ENCODE measurements at places on chromosomes 6 and 20. TPM values are rescaled to one million over a fixed set of nuclear protein-coding genes. Genes with fewer than 3 reads are reported as not detected.

DNA sequence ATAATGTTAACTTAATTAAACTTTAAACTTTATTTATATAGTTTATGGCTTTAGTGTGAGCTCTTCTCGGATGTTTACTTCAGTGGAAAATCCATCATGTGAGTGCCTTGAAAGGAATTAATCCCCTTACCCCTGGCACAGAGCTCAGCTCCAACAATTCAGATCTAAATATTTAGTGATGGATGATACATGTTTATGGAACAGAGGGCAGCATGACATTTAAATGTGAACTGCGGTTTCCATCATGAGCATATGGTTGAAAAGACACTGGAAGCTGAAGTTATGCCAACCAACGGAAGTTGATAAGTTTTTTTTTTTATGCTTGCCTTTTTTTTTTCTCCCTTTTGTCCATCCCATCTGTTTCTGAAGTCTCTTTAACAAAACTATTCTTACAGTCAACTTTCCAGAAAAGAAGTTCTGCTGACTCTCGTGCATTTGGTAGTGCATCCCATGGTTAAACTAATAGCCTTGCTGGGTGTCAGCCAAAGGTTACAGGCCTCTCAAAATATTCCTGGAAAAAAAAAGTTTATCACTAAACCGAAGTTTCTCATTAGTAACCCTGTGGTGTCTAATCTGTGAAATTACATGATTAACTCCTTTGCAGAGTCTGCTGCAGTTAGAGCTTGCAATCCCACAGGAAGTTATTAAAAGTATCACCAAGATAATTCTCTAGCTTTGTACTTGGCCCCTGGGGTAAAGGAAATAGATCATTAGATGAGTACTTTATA is 243.9 kb upstream of the TCF21 start:
- no peak for DNase-seq

DNA sequence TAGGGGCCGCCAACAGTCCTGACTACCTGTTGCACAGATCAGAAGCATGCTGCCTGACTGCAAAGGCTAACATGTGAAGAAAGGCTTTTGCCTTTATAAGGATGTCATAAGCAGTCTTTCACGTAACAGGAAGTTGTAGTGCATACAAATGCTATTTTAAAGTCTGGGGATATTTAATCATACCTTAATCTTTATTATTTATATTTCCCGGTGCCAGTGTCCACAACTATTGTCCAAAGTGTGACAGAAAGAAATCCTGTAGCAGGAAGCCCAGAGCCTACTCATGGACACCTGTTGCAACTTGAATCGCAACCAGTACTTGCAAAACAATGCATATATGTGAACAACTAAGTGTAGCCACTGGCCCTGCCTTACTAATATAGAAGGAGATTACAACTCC is 235.8 kb downstream of the ALDH8A1 start:
- no peak for DNase-seq

DNA sequence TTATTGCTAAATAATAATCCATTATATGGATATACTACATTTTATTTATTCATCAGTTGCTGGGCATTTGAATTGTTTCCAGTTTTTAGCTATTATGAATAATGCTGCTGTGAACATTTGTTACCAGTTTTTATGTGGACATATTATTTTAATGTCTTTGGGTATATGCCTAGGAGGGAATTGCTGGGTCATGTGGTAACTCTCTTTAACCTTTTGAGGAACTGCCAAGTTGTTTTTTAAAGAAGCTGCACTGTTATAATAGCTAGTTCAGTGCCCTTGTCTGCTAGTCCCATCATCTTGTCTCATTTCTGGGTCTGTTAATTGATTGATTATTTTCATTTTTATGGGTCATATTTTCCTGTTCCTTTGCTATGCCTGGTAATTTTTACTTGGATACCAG is 56.3 kb downstream of the FOXO3 start:
- no peak for DNase-seq

DNA sequence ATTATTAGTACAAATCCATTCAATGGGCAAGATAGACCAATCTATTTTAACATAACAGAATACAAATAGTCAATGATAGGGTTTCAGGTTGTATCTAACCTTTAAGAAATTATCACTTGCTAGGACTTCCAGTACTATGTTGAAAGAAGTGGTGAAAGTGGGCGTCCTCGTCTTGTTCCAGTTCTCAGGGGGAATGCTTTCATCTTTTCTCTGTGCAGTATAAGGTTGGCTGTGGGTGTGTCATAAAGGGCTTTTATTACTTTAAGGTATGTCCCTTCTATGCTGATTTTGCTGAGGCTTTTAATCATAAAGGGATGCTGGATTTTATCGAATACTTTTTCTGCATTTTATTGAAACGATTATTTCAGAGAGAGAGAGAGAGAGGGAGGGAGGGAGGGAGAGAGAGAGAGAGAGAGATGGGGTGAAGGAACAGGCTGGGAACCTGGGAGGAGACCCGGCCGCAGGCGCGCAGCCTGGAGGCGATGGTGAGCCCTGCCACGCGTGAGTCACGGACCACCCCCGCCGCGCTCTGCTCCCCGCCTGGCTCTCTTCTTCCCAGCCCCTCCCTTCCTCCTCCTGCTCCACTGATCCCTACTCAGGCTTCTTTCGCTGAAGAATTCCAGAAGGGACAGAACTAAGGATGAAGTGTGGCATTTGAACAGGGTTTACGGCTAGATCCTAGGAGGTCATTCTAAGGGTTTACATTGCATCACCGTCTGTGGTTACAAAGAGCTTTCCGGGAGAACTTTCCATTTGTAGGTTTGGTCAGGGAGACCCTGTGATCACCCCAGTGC is 45.5 kb upstream of the HLA-E start:
- no peak for DNase-seq

DNA sequence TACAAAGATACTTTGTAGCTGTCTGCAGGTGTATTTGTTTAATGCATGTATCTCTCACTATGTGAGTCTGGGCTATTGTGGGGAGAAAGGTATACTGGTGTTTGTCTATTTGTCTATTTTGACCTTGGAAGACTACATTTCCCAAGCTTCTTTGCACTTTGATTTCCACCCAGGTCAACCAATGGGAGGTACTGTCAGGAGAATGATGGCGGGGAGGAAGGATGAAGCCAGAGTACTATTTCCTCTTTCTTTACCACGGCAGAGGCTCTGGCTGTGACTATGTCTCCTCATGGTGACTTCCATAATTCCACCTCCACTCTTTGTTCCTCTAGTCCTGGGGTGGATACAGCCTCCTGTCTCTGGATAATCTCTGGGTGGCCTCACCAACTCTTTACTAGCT is 23.1 kb downstream of the LBP start:
- no peak for DNase-seq

DNA sequence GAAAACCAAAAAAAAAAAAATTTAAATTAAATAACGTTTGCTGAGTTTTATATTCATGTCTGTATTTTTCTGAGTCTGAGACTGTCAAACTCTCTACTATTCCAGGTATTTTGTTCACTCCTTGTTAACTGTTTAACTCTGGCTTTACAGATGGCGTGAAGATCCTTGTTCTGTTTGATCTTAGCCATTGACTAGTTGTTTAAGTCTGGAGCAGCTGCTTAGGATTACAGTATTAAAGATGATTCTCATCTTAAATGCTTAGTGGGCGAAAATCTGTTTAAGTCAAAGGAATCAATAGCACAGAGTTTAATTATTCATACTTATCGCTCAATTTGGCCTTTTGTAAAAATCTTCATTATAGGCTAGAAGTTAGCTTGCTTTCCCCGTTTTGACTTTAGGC is 2.4 kb downstream of the PHACTR2 start:
- DNase-seq, result no peak

DNA sequence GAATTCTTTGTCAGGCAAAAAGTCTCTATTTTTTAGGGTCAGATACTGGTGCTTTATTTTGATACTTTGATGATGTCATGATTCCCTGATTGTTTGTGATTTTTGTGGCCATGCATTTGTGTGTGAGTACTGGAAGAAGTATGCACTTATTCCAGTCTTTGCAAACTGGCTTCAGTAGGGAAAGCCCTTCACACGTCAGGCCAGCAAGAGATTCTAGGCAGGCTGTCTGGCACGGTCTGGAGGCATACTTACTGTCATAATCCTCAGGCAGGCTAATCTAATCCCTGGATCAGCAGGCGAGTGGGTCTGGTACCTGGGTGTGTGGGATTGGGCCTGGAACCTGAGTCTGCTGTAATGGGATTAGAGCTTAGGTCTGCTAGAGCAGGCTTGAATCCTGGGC is 391.8 kb upstream of the MMS22L start:
- DNase-seq, result no peak

DNA sequence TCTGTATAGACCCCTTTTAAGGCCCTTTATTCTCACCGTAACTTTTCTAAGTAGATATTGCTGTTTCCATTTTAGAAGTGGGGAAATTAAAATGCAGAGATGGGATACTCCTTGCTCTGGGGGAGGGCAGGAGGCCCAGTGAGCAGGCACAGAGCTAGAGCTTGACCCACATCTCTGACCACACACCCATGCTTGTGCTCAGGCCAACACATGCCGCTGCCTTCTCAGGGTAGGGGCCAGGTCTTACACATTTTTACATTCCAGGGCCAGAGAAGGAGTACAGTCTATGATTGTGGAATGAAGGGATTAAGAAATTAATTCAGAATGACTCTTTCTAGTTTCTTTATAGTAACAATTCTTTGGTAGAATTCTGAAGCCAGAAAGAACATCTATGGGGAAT is 104.8 kb downstream of the SOBP start:
- DNase-seq, result no peak

- DNase-seq, result no peak
Observed at GRCh38 chr6:57252975-57253374, 30.9 kb upstream of the RAB23 start.

GRCh38 chr20:58675146-58675584 is 17.4 kb upstream of the NPEPL1 start:
- no peak for DNase-seq

DNA sequence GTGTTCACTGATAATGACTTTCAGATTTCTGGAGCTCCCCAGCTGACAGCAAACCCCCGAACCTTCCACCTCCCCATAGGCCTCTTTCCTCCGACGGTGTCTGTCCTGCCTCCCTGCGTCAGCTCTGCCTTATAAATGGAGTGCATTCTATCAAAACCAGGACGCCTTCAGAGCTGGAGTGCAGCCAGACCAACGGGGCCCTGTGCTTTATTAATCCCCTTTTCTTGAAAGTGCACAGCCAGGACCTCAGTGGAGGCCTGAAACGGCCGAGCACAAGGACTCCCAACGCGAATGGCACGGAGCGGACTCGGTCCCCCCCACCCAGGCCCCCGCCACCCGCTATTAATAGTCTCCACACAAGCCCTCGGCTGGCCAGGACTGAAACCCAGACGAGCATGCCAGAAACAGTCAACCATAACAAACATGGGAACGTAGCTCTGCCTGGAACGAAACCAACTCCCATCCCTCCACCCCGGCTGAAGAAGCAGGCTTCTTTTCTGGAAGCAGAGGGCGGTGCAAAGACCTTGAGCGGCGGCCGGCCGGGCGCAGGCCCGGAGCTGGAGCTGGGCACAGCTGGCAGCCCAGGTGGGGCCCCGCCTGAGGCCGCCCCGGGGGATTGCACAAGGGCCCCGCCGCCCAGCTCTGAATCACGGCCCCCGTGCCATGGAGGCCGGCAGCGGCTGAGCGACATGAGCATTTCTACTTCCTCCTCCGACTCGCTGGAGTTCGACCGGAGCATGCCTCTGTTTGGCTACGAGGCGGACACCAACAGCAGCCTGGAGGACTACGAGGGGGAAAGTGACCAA is 42.3 kb upstream of the NAA20 start:
- DNase-seq, result peak; percentile 77

- DNase-seq, result peak; percentile 32
Observed at GRCh38 chr20:63580796-63581461, 6.9 kb upstream of the HELZ2 start.

- DNase-seq, result no peak
Observed at GRCh38 chr6:129828229-129828628, 32.9 kb downstream of the TMEM244 start.

DNA sequence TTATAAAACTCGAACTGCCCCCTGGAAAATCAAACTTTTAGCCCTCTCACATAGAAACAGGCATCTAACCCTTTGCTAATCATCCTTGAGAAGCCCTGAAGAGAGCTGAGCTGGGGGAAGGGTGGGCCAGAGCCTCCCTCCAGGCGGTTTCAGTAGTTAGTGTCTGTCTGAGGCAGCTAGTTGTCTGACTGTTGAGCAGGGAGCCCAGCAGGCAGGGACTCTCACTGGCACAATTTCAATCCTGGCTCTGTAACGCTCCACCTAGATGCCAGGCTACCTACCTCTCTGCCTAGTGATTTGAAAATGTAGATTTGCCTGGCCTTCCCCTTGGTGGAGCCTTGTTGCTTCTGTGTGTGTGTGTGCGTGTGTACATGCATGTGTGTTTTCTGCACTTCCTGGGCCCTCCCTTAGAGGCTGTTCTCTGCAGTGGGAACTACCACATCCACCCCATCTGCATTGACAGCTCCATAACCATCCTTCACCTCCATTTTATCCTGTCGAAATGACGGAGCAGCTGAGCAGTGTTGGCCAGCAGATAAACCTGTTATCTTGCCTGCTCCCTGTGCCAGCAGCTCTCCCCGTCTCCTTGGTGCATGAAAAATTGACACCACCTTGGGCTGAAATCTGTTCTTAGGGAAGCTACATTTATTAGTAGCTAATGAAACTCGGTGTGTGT is 69.6 kb upstream of the VSTM2L start:
- DNase-seq, result no peak

DNA sequence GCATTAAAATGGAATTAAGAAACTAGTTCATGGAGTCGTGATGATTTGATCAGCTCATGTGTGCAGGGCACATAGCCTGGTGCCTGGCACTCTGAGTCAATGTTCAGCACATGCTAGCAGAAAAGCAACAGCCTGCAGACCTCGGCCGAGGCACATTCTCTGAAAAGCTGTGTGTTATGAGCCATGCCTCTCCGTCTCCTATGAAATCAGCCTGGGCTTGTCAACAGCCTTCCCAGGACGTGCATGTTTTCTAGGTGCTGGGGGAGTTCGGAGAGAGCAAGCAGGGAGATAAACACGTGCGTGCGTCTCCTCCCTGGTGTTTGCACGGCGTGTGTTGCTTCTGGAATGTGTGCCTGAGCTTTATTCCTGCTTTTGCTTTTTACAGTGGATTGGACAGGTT is 207.8 kb upstream of the KCNG1 start:
- no peak for DNase-seq

Gene WFDC5
- total RNA-seq, result not detected

Gene KCNQ5
- 2.5 TPM for total RNA-seq

Gene ADGRG6
- 30.3 TPM for total RNA-seq

Gene TINAG
- total RNA-seq, result 0.75 TPM

Gene SRMS
- 0.48 TPM for total RNA-seq

Gene LRRN4
- 71.2 TPM for total RNA-seq

Gene CSNK2A1
- 228 TPM for total RNA-seq
